Right atrium auricular region (tissue), 2 donors: ENCODE measurements at places on chromosomes 1 and 21. TPM values are rescaled to one million over a fixed set of nuclear protein-coding genes. Genes with fewer than 3 reads are reported as not detected.

- DNase-seq: no peak
Measured at GRCh38 chr21:31993826-31994825, 121.3 kb downstream of the HUNK start.

DNA sequence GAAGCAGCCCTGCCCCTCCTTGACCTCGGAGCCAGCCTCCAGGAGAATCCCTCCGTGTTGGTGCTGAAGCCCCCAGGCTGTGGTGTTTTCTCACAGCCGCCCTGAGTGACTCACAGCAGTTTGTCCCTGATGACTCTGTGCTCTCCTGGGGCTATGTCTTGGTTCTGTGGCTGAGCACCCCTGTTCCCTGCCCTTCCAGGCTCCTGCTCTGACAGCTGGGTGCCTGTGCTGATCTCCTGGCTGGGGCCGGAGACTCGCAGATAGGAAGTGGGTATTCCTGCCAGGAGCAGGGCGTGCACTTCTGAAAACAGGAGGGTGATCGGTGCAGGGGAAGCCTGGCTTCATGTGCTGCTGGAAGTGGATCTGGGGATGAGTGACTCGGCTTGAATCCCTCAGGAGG, 34.5 kb downstream of the POFUT2 start:
- DNase-seq: no peak

AUNIP gene
- total RNA-seq: not detected

CHTOP gene
- 38.2 TPM for total RNA-seq

FASLG gene
- total RNA-seq: not detected

TOR1AIP1 gene
- total RNA-seq: 72.1 TPM

S100A5 gene
- total RNA-seq: not detected

MCOLN3 gene
- 5.5 TPM for total RNA-seq

- DNase-seq: no peak
Measured at GRCh38 chr1:192706936-192707335, 71.0 kb downstream of the RGS13 start.

GPA33 gene
- total RNA-seq: not detected

- DNase-seq: no peak
Measured at GRCh38 chr1:6581561-6582305, 1.9 kb downstream of the ZBTB48 start.
